Stimulated activated CD4-positive, alpha-beta T cell treated with anti-CD3 and anti-CD28 coated beads, Interleukin-1b, Interleukin-23, amount 100 ng/mL, for 1 hour (primary cell): ENCODE measurements at places on chromosomes 2 and 18.

GRCh38 chr18:11251891-11252270 is 102.5 kb upstream of the PIEZO2 start:
- DNase-seq: no peak

DNA sequence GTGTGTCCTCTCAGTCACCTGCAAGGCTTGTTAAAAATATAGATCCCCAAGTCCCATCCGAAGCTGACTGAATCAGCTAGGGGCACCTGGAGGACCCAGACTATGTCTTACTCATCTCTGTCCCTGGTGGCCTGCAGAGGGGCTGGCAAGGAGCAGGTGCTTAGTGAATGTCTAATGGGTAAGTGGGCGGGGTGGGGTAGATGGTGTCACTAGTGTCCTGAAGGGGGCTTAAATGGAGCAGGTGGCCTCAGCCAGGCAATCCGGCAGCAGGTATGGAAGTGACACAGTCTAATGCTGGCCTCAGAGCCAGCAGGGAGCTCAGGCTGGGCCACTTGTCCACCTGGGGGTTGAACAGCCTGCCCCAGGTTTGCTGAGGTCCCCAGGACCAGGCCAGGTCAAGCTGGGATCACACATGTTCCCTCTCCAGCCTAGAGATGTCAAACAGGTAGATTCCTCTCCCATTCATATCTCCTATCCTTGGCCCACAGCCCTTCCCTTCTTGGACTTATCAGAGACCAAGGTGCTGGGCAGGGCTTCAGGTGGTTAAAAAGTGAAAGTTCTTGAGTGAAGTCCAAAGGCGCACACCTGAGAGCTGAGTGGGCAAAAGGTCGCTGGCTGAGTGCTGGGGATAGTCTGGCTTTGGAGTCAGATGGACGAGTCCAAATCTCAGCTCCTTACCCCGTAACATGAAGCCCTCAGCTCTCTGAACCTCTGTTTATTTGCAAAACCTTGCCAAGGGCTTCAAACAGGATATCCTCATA is 1.7 kb downstream of the STEAP3 start:
- no peak for DNase-seq

- DNase-seq: no peak
These were observed 823 bp upstream of the RNU2-63P start for GRCh38 chr2:88016960-88017779.

DNA sequence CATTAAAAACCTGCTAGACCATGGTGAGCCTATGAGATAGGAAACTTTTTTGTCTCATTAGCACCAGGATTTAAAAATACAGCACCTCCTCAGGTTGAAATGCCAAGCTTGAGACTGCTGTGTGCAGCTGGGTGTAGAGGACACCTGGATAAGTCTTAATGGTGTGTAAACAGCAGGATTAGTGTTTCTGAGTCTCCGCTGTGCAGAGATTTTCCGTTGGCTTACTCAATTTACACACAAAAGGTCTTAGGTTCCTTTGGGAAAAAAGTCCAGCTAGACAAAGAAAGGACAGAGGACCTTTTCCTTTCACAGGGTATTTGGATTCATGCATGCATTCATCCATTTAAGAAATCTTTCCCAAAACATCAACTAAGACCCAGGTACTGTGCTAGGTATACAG is 168.1 kb downstream of the NRXN1 start:
- DNase-seq: no peak

- no peak for DNase-seq
These were observed 16.5 kb downstream of the SCG2 start for GRCh38 chr2:223585666-223586065.
